ENCODE measurements at places on chromosomes 12 and 14. TPM values are rescaled to one million over a fixed set of nuclear protein-coding genes. Genes with fewer than 3 reads are reported as not detected.

KCNH3 gene
- 0.64 TPM for total RNA-seq

NINJ2 gene
- 1.9 TPM for total RNA-seq

- H3K36me3 ChIP-seq: no peaks in the 10 kb centered on the region
- peak overlapping the region; percentile 86 for H3K4me3 ChIP-seq
- peaks cover 16% of the 10 kb centered on the region for H3K4me1 ChIP-seq
- no peaks in the 10 kb centered on the region for H3K27me3 ChIP-seq
- H3K27ac ChIP-seq: peak overlapping the region; percentile 94
These were observed 428 bp downstream of the RNF41 start for GRCh38 chr12:56221232-56221756.

- H3K4me1 ChIP-seq: no peaks in the 10 kb centered on the region
- no peak overlapping the region for H3K27ac ChIP-seq
- DNase-seq: no peak
- no peaks in the 10 kb centered on the region for H3K27me3 ChIP-seq
These were observed 129.4 kb downstream of the RPAP3 start for GRCh38 chr12:47576289-47576945.

DNA sequence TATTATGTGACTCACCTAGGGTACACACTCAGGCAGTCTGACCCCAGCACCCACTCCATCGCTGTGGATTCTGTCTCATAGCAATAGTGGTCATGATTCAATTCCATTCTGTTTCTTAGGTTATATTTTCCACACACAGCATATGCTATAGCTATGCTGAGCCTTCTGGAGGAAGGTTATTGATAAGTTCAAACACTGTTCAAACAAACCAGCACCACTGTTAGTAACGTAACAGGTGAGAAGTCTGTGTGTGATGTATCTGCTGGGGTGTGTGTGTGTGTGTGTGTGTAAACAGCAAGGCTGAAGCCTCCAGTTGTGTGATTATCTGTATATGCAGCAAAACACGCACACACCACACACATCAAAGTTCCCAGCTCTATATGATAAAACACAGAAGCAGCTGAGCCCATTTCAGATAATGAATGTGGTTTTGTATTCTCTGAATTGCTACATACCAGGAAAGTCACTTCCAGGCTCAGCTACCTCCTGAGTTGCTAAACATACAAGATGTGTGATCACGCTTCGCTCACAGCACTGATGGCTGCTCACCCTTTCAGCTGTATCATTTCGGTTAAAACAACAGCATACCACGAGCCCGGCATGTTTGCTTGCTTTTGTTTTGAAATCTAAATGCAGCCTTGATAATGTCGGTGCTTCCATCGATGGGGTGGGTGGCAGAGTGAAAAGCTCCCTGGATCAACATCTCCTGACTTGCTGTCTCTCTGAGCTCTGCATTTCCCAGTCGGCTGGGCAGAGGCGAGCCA lies 6.8 kb upstream of the SYNE3 start:
- no peak for DNase-seq
- H3K27me3 ChIP-seq: no peaks in the 10 kb centered on the region

DNA sequence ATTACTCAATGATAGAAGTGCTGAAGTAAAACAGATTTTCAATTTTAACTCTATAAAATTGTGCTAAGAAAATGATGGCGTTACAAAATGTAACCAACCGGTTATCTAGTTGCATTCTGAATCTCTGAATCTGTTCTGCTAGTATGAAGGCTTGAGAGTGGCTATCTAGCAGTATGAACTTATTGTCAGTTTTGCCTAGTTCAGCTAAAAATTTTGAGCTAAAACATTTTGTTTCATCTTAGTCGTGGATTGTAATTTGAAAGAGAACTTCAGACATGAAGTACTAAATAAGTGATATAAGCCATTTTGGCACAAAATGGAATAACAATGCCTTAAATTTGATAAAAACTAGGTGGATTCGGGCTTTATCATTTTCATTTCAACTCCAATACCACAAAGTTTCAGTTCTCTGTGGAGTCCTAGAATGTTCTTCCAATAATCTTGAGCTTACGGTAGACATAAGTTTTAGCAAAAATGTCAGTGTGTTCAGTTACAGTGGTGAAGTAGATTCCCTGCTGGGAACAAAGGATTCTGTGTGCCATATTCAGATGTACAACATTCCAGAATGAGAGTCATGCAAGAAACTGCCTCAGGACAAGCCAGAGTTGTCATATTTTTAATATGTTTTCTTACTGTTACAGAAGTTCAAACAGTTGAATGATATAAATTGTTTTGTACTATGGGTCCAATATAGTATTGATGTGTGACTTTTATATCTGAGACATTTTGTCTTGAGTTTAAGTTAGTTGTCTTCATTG lies 28.1 kb downstream of the ATP6V1D start:
- H3K27me3 ChIP-seq: no peaks in the 10 kb centered on the region
- H3K27ac ChIP-seq: no peak overlapping the region
- H3K4me3 ChIP-seq: no peak overlapping the region
- H3K4me1 ChIP-seq: peaks cover 9% of the 10 kb centered on the region
- H3K36me3 ChIP-seq: peaks cover 26% of the 10 kb centered on the region

- H3K4me1 ChIP-seq: no peaks in the 10 kb centered on the region
- no peak overlapping the region for H3K27ac ChIP-seq
- DNase-seq: no peak
- 0 out of 2 replicates have a peak, but pooled peaks cover 5% of the 10 kb centered on the region for H3K27me3 ChIP-seq
- H3K4me3 ChIP-seq: no peak overlapping the region
These were observed 6.6 kb downstream of the TTC9 start for GRCh38 chr14:70648346-70648745.

GRCh38 chr14:100802766-100803165 lies 23.2 kb upstream of the MEG3 start:
- no peak overlapping the region for H3K4me3 ChIP-seq
- H3K36me3 ChIP-seq: no peaks in the 10 kb centered on the region
- H3K27ac ChIP-seq: no peak overlapping the region
- no peaks in the 10 kb centered on the region for H3K4me1 ChIP-seq
- no peaks in the 10 kb centered on the region for H3K27me3 ChIP-seq
- DNase-seq: no peak

Data from Panc1 (cell line).